Right cardiac atrium (tissue), 5 donors: ENCODE measurements at places on chromosomes 1 and 21. TPM values are rescaled to one million over a fixed set of nuclear protein-coding genes. Genes with fewer than 3 reads are reported as not detected.

DNA sequence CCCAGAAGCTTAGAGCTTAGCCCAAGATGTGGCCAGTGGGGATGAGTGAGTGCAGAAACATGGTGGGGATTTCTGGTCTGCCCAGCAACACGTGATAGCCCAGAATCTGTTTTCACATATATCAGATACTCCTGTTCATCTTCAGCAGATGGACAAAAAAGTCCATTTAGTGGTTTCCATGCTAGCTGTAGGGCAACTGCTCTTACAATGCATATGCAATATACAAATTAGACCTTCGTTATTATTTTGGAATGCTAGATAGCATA lies 96.9 kb upstream of the SGIP1 start:
- no peak for DNase-seq

- DNase-seq = no peak
Observed at GRCh38 chr1:93574511-93574910, 107.1 kb downstream of the BCAR3 start.

Gene DMRTA2
- polyA plus RNA-seq = 0.05 TPM

DNA sequence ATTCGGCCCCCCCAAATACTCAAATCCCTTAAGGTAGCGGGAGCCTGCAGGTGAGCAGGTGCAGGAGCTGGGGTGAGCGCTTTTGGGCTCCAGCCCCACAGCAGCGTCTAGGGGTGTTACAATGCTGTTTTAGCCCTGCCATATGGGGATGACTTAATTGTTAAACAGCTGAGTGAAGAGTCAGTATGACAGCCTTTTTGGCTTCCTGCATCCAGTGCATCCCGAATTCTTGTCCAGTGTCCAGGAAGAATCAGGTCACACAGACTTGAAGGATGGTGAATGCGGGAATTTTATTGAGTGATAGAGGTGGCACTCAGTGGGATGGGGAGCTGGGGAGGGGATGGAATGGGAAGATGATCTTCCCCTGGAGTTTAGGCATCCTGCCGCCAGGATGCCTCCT lies 30.4 kb upstream of the HHAT start:
- DNase-seq = no peak

DNA sequence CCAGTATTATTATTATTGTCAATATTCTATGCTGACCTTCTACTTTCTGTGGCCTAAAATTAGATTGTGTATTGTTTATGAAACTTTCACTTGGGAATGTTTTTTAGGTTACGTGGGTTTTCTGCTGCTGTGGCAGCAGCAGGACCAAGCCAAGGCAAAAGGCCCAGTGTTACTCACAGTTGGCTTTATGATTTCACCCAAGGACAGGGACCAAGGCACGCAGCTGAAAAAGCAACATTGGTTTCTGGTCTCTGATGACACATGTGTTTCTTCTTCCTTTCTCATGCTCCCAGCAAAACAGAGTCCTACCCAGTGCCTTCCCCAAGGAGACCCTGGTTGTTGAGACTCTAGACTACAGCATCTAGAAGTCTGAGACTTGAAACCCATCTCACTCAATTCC lies 413.7 kb downstream of the SETD4 start:
- DNase-seq = no peak

Gene MPL
- polyA plus RNA-seq = 0.18 TPM

Gene KLHDC9
- polyA plus RNA-seq = 5.1 TPM

Gene PLEKHA6
- polyA plus RNA-seq = 17.7 TPM

GRCh38 chr1:203089651-203090045 lies 3.8 kb upstream of the MYOG start:
- no peak for DNase-seq

- DNase-seq = no peak
Observed at GRCh38 chr1:30550365-30551220, 172.8 kb downstream of the MATN1 start.

DNA sequence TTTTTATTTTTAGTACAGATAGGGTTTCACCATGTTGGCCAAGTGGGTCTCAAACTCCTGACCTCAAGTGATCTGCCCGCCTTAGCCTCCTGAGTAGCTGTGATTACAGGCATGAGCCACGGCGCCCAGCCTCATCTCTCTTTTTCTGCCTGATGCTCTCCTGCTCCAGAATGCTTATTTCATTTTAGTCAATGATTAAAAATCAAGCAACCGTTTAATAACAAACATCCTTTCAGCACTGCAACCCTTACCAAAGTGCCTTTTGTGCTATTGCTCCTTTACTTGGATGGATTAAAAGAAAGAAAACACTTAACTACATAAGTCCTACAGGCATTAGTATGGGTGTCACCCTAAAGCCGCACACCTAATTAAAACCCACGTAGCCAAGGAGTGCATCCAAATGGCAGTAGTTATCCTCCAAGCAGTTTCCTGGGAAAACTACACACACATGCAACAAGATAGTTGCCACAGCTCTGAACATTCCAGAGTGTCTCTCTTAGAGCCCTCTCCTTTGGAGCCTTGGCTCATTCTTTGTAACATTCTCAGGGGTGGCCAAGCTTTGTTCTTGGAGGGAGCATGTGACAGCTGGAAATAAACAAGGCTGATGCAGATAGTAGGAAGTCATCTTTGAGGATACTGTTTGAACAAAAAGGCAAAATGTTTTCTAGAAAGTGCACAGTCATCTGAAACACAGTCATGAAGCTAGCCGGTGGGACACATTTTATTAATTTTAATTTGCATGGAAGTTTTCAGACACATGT lies 51.2 kb downstream of the KCNJ15 start:
- no peak for DNase-seq

DNA sequence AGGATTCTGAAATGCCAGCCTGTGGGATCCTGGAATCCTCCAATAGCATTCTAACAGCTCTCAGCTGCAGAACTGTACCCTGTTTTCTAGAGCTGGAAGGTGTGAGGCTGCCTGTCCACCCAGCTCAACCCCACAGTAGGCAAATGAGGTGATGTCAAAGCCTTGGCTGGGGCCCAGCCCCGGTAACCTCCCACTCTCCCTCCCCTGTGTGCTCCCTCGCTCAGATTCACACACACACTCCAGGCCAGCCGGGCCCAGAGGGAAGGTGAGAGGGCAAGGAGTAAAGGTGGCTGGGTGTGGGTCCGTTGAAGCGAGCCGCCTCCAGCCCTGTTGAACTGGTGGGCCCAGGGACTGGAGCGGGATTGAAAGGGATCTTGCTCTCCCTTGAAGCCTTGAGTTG lies at the start of gene BSND:
Gene BSND, plus strand, starts transcription at position 257 of the 400 bp plus-strand sequence. CDS start 254 bp downstream, outside the sequence.
- DNase-seq = no peak

DNA sequence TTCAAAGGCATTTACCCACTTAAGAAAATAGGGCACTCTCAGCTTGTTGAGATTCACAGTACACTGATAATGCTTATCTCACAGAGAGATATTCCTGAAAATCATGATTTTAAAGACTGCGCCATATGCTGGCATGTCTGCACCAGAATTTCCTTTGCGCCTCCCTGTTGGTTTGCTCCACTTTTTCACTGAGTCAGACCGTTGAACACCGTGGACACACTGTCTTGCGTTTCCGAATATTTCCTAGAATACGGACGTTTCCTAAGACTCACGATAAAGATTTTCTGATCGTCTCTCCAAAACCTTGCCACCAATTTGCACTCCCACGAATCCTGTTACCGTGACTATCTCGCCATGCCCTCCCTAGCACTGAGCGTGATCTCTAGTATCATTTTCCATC lies 497 bp upstream of the C1orf115 start:
- DNase-seq = no peak

Gene TMEM82
- not detected for polyA plus RNA-seq

- DNase-seq = peak; percentile 22
Observed at GRCh38 chr1:10709165-10709564, 87.3 kb downstream of the CASZ1 start.
